ENCODE measurements at places on chromosomes 16 and 17.

DNA sequence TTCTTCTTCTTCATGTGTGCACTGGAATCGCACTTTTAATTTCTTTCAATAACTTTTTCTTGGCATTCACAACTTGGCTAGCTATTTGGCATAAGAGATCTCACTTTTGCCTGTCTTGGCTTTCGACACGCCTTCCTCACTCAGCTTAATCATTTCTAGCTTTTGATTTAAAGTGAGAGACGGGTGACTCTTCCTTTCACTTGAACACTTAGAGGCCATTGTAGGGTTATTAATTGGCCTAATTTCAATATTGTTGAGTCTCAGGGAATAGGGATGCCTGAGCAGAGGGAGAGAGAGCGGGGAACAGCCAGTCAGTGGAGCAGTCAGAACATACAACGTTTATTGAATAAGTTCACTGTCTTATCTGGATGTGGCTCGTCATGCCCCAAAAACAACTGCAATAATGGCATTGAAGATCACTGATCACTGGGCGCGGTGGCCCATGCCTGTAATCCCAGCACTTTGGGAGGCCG is 200.3 kb downstream of the SEC14L1 start:
- DNase-seq, result no peak

DNA sequence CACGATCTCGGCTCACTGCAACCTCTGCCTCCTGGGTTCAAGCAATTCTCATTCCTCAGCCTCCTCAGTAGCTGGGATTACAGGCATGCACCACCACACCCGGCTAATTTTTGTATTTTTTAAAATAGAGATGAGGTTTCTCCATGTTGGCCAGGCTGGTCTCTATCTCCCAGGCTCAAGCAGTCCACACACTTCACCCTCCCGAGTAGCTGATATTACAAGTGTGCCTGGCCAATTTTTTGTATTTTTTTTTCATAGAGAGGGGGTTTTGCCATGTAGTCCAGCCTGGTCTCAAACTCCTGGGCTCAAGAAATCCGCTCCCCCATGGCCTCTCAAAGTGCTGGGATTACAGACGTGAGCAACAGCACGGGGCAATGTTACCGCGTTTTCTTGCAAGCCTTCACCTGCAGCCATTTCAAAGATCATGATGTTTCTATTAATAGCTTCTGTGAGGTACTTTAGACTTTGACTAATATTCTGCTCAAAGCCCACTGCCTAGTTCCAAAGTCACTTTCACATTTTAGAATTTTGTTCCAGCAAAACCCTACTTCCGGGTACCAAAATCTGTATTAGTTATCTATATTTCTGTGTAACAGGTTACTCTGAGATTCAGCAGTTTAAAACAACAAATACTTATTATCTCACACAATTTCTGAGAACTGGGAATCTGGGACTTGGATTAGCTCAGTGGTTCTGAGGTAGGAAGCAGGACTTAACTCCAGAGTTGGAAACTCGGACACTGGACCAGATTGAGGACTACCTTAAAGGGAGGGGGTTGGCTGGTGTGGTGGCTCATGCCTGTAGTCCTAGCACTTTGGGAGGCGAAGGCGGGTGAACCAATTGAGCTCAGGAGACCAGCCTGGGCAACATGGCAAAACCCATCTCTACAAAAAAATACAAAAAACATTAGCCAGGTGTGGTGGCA is 12.0 kb upstream of the MED13 start:
- no peak for DNase-seq

DNA sequence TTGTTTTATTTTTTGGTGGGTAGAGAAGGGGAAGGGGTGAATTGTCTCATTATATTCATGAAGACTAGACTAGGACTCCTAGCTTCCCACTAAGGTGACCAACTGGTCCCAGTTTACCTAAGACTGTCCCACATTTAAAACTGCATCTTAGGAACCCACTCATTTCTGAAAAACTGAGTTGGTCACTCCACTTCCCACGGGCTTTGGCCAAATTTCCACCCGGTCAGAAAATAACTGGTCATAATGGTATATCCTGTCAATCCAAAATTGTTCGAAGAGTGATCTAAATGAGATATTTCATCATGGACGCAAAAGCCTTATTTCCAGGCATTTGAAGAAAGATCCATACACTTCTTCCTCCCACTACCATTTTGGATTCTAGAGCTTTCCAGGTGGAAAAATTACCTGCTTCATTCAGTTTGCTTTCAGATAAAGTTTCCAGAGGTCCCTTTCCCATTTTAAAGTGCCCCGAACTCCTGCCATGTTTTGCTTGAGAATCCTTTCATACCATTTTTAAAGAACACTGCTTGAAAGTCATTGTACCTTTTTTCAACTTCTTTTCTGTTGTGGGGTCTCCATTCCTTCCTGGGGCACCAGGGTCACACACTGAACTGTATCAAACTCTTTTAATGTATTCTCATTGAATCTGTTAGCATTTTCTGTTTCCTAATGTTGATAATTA is 21.8 kb upstream of the ZFHX3 start:
- DNase-seq, result no peak

- DNase-seq, result no peak
Observed at GRCh38 chr16:49836668-49837067, 19.2 kb downstream of the ZNF423 start.

DNA sequence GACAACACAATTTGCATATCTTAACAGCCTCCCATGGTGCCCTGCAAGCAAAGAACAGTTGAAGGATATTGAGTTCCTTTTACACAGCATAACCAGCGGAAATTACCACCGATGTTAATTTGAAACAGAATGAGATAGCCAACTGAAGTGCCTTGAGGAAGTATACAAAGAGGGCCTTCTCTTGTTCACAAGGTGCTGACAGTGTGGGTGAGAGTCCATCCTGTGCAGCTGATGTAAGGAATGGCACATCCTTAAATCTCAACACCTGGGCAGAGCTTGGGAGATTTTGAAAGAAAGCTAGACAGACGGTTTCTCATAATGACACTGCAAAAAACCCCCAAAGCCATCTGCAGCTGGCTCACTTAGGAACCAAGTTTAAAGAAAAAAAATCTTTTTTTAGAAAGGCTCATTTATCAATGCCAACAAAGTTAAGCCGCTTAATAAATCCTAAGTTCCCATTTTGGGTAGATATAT is 818.6 kb downstream of the KCNJ2 start:
- no peak for DNase-seq

- no peak for DNase-seq
Observed at GRCh38 chr16:31253642-31254045, 6.1 kb upstream of the ITGAM start.

DNA sequence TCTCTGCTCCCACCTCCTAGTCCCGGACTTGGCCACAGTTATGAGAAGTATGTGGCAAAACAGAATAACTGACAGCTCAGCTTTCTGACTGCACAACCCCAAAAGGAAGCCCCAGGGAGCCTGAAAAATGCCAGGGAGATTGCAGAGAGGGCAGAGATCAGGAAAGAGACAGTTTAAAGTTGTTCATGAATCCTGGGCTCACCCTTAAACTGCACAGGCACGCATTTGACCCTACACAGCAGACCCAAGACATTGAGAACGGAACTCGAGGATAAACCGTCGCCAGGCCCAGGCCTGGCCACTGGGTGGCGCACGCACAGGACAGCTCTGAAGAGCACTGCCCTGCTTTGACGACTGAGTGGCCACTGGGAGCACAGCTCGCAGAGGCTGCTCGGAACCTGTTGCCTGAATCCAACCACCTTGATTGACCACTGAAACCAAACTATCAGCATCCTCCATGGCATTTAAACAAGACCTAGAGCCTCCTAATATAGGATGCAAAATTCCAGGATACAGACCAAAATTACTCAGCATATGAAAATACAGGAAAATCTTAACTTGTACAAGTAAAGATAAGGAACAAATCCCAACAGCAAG is 114.0 kb downstream of the C16orf95 start:
- peak; percentile 10 for DNase-seq

- DNase-seq, result no peak
Observed at GRCh38 chr16:56013962-56014552, 138.9 kb upstream of the CES5A start.

- no peak for DNase-seq
Observed at GRCh38 chr16:67397036-67397801, 3.9 kb upstream of the TPPP3 start.

GRCh38 chr17:28759256-28759865 is 15.6 kb downstream of the TRAF4 start:
- DNase-seq, result no peak

DNA sequence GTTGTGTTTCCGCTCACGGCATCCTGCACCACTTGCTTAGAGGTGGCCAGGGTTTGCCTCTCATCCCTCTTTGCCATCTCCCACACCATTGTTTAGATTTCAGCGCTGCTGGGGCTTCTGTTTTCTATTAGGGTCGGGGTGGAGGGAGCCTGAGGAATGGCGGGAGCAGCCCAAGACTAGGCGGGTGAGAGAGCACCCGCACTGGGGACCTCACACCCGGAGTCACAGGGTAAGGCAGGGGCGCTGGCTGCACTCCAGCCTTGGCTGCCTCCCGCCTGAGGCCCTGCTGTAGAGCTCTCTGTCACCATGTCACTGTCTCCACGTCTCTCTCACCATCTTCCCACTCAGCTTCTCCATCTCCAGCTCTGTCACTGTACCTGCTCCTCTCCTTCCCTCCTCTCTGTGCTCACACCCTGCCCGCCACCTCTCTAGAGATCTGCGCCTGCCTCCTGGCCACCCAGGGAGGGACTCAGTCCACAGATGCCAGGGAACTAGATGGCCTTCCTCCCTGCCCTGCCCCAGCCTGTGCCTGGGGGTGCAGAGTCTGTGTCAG is 32.8 kb upstream of the ABCC3 start:
- no peak for DNase-seq

GRCh38 chr17:39818358-39819000 is 45.6 kb downstream of the IKZF3 start:
- DNase-seq, result no peak

DNA sequence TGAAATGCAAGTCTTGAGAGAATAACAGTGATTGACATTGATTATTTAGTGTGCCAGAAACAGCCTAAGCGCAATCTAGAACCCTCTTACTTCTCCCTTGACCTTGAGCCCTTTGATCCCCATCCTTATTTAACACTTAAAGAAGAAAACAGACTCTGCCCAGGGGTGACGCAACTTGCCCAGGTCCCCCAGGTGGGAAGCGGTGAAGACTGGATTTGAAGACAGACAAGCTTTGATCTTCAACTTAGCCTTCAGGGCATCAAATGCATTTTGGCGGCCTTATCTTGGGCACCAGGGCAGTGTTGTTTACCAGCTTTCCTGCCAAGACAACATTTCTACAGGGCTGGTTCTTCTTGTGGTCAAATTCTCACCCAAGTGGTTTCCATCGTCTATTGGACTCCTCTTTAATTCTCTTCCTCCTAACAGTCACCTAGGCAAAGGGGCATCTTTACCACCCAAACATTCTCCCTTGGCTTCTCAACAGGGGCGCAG is 8.9 kb upstream of the CIITA start:
- no peak for DNase-seq

- no peak for DNase-seq
Observed at GRCh38 chr17:46167826-46168569, 25.2 kb downstream of the KANSL1 start.

DNA sequence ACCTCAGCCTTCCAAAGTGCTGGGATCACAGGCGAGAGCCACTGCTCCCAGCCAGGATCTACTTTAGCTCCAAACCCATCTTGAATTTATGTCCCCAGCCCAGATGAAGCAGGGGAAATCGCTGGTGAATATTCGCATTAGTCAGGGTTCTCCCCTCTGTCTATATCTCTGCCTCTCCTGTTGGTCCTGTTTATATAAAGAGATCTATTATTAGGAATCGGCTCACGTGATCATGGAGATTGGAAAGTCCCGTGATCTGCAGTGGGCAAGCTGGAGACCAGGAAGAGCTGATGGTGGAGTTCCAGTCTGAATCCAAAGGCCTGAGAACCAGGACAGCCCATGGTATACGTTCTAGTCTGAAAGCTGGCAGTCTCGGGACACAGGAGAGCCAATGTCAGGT is 382.8 kb downstream of the SEC14L1 start:
- DNase-seq, result no peak

DNA sequence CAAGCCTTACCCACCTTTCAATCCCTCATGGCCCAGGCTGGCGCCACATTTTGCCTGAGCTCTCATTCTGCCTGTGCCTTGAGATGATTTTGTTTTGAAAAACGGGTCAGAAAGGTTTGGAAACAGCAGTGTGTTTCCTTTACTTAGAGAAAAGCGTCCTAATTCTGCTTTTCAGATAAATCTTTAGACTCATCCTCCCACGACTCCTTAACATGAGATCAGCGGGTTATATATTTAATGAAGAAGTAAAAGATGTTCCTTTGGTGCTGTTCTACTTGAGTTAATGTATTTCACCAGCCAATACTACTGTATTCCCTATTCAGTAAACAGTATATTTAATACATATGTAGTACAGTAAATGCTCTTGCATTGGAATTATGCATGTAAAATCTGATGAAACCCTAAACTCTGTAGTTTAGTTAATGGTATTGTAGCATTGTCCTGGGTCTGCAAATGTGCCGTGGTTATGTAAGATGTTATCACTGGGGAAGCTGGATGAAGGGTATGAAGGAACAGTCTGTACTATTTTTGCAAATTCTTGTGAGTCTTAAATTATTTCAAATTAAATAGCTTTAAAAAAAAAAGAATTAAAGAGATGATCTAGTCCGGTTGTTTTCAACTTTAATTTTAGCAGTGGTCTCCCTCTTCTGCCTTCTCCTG is 199.4 kb upstream of the CACNG5 start:
- no peak for DNase-seq

DNA sequence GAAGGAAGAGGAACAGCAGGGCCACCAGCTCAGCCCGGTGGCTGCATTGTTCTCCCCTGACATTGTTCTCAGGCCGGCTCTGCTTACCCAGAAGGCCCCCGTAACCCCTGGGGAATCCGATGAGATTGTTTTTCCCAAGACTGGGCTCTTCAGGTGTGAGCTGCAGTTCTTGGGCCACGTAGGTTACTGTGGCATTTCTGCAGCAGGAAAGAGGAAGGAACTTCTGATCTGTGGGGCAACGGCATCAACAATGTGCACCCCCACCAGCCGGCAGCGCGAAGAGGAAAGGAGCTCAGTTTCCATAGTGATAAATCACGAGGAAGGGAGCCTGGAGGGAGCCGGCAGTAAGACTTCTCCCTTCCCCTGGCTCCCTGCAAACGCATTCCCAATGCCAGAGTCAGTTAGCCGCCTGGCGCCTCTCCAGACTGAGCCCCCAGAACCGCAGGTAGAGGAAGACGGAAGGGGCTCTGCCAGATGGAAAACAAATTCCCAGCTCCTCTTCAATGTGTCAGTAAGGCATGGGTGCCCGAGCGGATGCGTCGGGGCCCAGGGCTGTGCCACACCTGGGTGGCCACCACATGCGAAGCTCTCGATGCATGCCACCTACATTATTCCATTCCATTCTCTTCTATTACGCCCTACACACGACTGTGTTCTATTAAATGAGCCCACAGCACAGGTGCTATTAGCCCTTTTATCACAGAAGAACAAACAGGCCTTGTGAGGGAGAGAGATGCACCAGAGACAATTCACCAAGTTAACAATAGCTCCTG is 21.5 kb upstream of the PECAM1 start:
- DNase-seq, result peak; percentile 22

DNA sequence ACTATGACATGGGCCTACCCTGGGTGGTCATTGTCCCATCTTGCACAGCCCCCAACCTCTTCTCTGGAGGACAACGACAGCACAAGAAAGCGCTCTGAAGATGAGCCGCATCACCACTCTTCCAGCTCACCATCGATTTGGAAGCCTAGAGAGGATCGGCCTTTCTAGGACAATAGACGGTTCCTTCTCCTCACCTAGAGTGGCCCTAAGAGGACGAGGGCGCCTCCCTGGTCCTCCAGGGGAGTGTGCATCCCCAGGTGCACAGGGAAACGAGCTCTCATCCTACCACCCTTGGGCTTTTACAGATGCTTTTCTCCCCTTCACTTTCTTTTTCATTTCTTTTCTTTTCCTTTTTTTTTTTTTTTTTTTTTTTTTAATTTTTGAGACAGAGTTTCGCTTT is 20.3 kb upstream of the SLC52A1 start:
- DNase-seq, result no peak

Data from C1 segment of cervical spinal cord (tissue), 14 donors.